Lung (tissue), 17 donors: ENCODE measurements at places on chromosomes 6 and 20.
A peak's percentile ranks its signal among the peaks of the same experiment; 100 is the strongest.

GRCh38 chr20:62831854-62832211, 15.0 kb downstream of the COL9A3 start:
- no peak for DNase-seq

- DNase-seq: no peak
These were observed 349.6 kb downstream of the PHF3 start for GRCh38 chr6:63985223-63985622.

GRCh38 chr20:61372137-61373054, 120.3 kb downstream of the CDH4 start:
- no peak for DNase-seq

DNA sequence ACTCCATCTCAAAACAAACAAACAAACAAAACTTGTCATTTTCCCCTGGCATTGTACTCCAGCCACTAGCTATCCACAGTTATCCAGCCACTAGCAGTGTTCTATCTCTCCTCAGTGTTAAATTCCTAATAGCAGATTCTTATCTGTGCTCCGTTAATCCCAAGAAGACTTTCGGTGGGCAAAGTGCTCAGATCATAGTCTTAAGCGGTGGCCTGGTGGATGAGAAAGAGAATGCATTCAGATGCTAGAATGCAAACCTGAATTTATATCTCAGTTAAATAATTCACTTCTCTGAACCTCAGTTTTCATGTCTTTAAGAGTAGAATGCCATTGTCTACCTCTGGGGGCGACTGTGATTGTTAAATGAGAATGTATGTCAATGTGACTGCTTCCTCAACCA, 47.7 kb upstream of the KCNG1 start:
- no peak for DNase-seq

DNA sequence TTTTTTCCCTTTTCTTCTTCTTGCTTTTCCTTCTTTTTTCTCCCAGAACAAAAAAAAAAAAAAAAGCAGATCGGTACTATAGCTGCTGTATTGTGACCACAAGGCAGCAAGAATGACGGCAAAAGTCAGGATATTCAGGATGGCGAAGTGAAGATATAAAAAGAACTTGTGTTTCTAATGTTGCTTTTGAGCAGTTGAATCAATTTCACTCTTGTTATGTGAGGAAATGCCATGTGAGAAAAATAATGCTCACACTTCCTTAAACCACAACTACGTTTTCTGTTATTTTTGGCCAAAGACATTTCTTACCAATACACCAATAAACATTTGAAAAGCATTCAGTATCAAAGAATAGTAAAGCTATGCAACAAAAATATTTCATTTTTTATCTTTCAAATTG, 510.5 kb downstream of the HACE1 start:
- DNase-seq: no peak

DNA sequence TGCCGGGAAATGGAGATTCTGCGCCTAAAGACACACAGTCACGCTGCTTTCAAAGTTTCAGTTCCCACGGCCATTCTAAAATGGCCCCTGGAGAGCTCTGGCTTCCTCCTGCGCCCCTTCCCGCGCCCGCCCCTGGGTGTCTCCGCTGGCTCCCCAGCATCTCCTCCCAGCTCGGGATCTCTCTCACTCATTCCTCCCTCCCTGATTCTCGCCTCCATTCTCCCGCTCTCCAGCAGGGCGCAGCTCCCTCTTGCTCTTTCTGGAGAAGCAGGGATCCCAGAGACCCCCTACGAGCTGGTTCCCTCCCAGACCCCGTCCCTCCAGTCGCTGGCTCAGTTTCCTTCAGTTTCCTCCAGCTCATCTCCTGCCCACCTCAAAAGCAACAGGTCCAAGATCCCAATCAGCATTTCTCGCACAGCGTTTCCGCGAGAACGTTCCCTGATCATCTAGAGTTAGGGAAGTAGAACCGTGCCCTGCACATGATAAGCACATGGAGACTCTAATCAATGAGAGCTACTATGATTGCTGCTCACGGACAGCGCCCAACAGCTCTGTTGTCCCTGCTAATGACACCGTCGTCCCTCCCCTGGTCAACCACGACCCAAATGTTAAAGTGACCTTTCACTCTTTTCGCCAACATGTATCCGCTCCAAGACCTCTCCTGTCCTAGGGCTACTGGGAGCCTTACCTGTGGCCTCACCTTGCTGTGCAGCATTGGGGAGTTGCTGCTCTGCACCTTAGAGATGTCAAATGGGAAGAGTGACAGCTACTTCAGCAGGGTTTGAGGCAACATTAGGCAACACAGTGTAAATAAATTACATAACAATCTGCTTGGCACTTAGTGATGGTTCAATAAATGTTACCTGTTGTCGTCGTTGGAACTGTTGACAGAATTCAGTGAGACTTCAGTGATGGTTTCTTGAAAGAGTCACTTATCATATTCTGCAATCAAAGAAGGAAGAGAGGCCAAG, 218.5 kb upstream of the QKI start:
- no peak for DNase-seq

DNA sequence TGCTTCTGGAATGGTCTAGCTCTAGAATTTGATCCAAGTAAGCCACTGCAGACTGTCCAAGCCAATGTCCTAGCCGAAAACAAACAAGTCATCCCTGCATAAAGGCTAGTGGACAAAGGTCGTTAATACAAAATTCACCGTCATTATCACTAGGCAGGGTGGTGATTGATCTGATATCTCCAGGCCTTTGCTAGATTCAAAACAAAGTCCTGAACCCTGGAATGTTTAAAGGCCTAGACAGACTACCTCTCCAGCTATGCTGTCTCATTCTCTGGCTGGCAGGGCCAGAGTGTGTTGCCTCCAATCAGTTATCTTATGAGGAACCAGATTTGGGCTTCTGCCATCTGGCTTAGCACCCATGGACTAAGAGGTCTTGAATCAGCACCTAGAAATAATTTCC, 38.3 kb downstream of the MAP7 start:
- no peak for DNase-seq

DNA sequence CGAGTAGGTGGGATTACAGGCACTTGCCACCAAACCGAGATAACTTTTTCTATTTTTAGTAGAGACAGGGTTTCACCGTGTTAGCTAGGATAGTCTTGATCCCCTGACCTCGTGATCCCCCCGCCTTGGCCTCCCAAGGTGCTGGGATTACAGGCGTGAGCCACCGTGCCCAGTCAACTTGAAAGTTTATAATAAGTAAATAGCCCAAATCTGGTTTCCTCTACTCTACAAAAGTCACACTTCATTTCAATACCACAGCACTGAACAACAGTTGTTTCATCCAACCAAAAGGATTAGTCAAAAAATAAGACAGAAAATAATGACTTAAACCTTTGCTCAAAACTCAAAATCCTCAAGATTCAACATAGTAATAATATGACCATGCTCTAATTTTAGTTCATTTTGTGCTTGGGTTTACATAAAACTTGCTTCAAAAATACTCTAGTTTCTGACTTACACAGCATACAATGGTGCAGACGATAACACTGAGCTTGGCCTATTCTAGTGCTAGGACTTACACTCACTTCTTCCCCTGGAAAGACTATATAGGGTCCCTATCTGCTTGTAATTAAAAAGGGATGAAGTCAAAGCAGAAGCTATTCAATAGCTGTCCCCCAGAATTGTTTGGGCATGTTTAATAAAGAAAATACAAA, 56.7 kb downstream of the NT5E start:
- no peak for DNase-seq

GRCh38 chr6:89008815-89009374, 45.5 kb upstream of the RNGTT start:
- no peak for DNase-seq

- peak; percentile 81 for DNase-seq
These were observed 32.8 kb downstream of the CD164 start for GRCh38 chr6:109349419-109349987.

- DNase-seq: peak; percentile 29
These were observed 31.7 kb downstream of the GFRA4 start for GRCh38 chr20:3631534-3631933.

GRCh38 chr6:116764961-116765841, at the start of gene FAM162B:
FAM162B (minus strand) TSS chr6:116765719; CDS start chr6:116765576, 143 bp downstream.
- peak; percentile 89 for DNase-seq

DNA sequence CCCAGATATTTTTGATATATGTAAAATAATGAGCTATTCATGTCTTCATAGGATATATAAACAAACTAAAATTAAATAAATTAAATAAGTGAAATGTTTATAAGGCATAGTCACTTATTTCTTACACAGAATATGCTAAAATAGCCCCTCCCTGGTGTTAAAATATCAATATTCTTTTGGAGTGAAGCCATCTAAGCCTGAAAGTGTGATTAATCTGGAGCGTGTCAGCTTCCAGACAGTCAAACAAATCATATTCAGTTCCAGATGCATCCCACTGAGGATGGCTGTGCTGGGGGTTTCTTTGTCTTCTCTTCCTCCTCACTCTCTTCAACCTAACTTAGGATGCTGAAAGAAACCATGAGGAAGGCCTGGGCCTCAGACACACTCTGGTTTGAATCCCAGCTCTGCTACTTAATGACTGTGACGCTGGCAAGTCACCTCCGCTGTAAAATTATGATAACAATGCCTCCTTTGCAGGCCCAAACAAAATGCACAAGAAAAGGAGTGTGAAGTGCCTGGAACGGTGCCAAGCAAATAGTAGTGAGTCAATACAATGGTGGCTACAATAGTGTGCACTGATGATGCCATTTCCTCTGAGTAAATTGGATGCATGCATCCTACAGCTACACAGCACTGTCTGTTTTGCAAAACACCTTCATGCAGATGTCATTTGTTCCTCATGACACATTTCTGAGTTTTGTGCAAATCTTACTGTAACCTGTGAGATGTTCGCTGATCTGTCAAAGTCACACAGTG, 161.4 kb downstream of the FOXC1 start:
- DNase-seq: no peak

DNA sequence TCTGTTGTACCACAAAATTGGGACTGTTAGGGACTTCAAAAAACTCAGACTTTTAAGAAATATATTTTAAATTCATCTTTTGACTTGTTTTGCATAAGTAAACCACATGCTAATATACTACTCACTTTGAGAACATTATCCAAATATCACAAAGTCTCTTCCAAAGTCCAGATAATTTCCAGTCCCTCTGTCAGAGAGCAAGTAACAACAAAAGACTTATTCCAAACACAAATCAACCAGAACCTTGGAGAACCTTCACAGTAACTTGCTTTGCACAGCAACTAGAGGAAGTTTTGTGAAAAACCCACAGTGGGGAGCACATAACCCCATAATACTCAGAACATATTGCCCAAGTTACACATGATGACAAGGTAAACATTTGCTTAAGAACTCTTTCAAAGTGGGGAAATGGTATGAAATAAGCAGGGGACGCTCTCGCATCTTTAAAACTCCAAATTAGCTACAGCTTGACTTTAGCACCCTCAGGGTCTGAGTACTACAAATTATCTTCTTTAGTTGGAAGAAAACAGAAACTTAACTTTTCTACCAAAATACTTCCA, 37.8 kb downstream of the CENPW start:
- DNase-seq: no peak

DNA sequence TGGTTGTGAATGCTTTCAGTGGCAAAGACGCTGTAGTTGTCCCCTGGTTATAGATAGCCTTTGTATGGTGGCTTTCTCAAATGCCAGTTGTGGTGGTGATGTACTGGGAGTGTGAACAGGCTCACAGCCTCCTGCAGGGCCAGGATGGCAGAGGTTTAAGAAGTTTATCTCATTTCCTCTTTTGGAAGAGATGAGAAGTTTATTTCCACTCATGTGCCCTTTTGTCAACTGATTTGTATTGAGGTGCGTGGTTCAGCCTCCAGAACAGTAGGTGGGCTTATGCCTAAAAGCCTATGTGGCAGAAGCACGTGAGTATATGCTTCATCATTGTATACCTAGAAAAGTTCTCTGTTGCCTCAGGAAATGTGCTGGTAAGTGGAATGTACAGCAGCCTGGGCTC, 13.7 kb upstream of the ZFP57 start:
- no peak for DNase-seq

GRCh38 chr6:157088841-157089240, 234.5 kb downstream of the TMEM242 start:
- no peak for DNase-seq

- no peak for DNase-seq
These were observed 31.9 kb upstream of the EIF2S2 start for GRCh38 chr20:34143951-34144350.

- DNase-seq: no peak
These were observed 26.1 kb downstream of the GPR63 start for GRCh38 chr6:96811136-96811535.

DNA sequence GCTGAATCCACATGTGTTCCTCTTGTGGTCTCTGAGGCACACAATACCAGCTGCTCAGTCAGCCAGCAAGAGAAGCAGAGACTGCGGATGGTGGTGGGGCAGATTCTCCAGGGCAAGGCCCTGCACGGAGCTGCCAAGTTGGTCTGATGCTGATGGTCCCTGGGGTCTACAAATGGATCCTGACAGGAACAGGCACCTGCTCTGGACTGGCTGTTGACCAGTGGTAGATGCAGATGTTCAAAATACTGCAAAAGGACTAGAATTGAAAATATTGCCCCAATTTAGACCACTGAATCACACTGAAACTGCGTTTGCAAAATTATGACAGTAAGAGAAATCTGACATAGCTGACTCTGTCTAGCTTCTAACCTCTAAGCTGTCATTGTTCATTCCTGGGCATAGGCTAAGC, 29.6 kb upstream of the TUBB2A start:
- DNase-seq: no peak

DNA sequence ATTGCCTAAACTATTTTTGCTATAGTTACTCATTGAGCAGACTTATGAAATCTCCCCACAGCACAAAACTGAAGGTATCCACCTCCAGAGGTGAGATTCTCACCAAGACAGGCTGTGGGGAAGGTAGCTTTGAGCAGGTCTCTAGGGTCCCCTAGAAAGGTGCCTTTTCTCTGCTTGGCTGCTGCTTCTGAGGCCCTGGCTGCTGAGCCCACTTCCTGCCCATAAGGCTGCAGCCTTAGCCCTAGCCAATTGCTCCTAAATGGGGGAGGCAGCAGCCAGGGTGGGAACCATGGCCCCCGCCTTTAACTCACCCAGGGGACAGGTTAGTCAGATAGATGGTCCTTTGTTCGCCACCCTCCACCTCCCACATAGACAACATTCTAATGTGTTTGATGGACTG, 3.6 kb downstream of the NT5E start:
- DNase-seq: no peak
